ENCODE measurements at places on chromosomes 4 and X.

DNA sequence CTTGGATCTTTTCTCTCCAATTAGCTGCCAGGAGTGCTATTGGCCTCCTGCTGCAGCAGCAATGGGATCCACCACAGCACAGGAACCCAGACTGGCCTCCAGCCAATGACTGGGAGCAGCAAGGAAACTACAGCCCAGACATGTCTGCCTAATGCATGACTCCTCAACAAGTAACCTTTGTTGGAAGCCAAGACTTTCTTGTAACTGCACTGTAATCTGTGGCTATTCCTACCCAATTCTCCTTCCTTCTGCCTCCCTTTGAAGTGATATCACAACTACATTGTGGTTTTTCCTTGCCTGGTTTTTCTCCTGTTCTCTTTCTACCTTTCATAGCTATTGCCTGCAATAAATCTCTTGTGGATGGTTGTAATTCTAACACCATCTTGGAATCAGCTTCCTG lies 39.8 kb downstream of the SNCA start:
- peak; percentile 38 for DNase-seq

- DNase-seq = no peak
Observed at GRCh38 chrX:25536307-25536970, 520.7 kb upstream of the ARX start.

GRCh38 chr4:99025506-99025905 lies 30.0 kb downstream of the METAP1 start:
- DNase-seq = no peak

DNA sequence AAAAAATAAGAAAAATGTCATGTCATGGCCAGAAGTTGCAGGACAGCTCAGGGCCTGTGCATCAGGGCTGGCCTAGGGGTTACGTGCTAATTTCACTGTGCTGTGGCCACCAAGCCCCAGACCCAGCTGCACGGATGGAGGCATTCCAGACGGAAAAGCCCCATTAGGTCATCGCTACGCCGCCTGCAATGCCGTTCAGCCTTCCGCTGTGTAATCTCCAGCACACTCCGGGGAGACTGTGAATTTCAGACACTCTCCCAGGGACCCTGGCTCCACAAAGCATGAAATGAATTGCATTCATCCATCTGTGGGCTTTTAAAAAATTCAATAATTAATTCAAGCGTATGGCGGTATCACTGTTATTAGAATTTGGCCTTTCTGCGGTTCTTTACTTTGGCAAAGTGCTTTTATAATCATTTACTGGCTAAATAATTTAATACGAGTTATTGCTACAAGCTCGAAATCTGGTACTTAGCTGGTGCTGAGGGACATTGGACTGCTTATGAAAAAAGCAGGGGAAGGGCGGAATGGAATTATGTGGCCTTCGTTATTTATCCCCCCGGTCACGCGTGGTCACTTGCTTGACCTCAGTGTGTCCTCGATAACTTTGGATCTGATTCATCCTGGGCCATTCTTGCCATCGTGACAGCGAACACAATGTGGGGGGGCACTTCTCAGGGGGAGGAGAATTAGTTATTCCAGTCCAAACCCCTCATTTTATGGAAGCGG lies 9.0 kb upstream of the NSG1 start:
- no peak for DNase-seq

- peak; percentile 12 for DNase-seq
Observed at GRCh38 chr4:76449833-76450232, 14.8 kb downstream of the SHROOM3 start.

DNA sequence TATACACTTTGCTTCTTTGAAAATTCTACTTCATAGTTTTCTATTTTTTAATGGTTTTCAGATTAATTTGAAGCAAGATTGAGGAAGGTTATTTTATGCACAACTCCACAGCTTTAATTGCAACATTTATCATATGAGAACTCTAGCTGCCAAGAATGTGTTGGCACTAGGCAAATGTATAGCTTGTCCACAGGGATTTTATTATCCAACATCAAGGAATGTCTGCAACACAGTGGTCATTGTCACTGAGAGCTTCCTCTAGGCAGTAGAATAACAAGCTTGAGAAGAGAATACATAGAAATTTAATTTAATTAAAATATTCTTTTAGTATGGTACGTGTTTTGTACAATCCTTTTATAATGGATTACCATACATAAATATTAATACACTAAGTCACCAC lies 1600.8 kb downstream of the ARAP2 start:
- peak; percentile 3 for DNase-seq

DNA sequence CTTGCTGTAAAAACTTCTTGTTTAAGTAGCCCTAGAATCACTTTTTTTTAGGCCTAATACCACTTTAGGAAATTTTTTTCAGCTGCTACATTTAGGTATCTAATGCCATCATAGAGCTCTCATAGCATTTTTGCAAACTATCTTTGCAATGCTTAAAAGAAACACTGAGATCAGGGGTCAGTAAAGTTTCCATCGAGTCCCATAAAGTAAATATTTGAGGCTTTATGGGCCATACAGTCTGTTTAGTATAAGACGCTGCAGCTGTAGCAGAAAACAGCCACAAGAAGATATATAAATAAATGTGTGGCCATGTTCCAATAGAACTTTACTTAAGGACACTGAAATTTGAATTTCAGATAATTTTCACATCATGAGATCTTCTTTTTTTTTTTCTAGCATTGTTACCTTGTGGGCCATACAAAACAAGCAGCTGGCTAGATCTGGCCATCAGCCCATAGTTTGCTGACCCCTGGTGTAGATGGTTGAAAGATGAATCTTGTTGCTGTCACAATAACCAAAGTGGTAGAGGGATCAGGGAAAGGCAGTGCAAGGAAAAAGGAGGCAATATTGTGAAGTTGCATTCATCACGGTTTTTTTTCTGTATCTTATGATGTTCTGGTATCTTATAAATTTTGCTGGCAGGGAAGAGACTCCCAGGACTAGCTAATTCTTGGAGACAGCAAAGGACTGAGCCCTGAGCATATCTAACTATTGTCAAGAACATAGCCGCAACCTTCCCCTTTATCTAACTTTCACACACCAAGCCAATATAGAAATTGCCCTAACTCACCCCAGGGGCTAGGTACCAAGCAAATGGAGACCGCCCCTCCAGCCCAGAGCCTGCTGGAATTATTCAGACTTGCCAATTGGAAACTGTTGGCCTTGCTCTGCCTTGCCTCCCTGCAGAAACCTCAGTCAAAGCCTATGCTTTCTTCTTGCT lies 46.6 kb downstream of the RASGEF1B start:
- DNase-seq = no peak

DNA sequence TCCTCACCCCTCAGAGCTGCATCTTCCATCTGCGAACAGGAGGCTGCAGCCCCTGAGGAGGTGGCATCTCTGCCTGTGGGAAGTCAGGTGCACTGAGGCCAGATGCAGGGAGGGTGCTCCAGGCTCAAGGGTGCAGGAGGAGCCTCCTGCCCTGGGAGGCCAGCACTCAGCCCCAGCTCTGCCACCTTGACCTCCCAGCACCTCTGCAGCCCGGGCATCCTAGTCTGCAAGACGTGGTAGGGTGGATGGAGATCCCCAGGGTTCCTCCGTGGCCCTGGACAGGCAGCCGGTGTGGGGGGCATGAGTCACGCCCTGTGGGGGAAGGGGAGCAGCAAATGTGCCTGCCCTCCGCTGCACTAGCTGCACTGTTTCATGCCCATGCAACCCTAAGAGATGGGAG lies 64.7 kb downstream of the TRMT44 start:
- DNase-seq = no peak

GRCh38 chr4:65999518-65999871 lies 329.2 kb upstream of the EPHA5 start:
- DNase-seq = no peak

- DNase-seq = peak; percentile 22
Observed at GRCh38 chr4:53186714-53187358, 179.0 kb downstream of the SCFD2 start.

DNA sequence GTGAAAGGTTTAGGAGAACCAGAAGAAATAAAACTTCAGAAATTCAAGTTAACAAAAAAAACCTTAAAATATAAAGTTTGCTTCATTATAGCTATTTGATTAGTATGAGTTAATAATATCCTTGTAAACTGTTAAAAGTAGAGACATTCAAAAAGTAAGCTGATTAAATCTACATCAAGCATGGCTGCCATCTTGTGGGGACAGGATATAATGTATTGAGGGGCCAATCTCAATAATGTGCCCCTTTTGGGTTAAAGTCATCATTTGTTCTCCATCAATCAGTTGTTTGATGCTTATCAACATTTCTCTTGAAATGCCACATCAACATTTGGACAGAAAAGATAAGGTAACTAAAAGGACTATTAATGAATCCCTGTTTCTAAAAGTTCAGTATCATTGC lies 4.6 kb upstream of the GRID2 start:
- DNase-seq = no peak

DNA sequence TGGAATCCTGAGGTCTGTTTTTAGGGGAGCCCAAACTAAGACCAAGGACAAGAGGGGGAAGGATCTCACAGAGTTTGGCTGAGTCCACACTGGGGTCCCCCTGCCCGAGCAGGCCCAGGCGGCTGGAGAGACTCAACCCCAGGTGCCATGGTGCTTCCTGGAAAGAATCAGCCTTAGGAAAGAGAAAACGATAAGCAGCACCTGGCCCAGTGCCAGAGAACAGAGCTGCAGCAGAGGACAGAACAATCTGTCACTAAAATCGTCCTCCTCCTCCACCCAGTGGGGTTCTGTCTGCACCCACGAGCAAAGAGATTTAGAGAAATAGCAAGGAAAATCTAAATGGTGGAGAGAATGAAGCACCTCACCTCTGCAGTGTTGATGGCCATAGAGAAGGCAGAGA lies 470.5 kb downstream of the BCOR start:
- no peak for DNase-seq

- DNase-seq = no peak
Observed at GRCh38 chrX:23822397-23822796, 39.4 kb downstream of the SAT1 start.

DNA sequence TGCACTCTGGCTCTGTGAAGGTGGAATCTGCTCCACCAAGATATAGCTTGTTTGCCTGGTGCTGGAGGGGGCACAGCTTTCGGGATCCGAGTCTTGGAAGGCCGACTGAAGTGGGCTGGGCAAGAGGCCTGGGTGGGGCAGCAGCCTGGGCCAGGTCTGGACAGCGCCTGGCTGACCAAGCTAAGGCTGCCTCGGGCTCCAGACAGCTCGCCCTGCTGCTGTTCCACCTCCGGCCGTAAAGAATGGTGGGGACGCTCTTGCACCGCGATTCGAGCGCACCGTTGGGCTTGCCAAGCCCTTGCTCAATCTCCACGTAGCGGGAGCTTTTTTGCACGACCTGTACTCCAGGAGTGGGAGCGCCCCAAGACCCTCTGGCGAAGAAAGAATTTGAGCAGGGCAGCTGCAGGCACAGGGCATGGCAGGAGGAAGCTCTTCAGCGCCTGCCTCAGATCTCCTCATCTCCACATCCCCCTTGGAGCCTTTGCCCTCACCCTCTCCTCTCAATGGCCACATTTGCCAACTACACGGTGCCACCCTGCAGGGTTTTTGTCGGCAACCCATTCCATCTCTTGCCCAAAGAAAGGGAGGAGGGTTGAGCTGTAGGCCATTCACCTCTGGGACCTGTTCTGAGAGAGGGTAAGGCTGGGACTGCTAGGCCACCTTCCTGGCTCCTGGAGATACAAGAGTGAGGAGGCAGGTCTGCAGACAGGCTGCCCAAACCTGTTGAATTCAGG lies 18.9 kb downstream of the CNGA2 start:
- peak; percentile 30 for DNase-seq

- DNase-seq = no peak
Observed at GRCh38 chr4:8728536-8729407, 136.2 kb downstream of the CPZ start.

DNA sequence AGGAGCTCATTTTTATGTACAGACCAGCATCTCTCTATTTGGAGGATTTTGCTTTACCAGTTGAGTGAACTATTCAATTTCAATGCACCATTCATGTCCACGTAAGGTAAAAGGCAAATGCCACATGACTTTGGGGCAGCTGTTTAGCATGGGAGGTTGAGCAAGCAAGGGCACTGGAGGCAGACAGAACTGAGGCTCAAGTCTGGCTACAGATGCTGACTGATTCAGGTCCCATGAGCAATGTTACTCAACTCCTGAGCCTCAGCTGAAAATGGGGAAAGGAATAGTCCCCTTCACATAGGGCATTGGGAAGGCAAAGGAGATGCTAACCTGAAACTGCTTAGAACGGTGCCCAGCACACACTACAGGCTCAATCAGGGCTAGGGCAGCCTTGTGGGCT lies 93.0 kb upstream of the MTM1 start:
- DNase-seq = no peak

DNA sequence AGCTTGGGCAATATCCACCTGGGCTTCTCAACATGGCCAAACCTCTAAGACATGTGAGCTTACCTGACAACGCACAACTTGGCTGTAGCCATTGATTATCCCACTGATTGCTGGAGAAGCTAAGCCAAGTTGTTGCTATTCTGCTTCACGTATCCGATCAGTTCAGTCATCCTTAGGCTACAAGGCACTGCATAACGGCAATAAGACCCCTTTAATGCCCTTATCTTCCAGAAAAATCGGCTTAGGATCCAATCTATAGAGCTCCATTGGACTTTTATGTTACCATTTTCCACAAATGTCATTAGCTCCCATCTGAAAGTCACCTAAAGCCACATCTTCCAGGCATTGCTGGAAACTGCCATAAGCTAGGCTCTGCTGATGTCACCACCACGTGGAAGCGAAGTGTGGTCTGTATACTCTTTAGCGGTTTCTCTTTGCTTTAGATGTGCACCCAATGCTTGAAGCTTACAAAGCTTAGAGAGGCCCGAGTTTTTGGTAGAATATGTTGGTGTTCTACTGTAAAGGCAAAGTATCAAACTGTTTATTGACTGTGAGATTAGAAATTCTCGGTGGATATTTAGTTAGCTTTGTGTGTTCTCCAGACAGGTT lies 163.1 kb downstream of the CPE start:
- DNase-seq = no peak

DNA sequence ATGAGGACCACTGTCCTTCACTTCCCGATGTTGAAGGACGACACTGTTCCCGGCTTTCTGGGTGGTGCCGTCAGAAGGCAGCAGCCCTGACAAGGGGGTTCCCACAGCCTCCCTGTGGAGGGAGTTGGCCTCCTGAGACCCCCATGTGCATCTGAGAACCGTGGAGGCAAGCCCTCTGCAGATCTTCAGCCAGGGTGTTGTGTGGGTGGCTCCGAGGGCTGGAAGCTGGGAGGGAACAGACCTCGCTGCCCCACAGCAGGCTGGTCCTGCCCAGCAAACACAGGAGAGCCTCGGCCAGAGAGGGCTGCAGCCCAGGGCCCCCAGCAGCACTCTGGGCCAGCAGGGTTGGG lies 16.2 kb downstream of the DGKQ start:
- DNase-seq = no peak

DNA sequence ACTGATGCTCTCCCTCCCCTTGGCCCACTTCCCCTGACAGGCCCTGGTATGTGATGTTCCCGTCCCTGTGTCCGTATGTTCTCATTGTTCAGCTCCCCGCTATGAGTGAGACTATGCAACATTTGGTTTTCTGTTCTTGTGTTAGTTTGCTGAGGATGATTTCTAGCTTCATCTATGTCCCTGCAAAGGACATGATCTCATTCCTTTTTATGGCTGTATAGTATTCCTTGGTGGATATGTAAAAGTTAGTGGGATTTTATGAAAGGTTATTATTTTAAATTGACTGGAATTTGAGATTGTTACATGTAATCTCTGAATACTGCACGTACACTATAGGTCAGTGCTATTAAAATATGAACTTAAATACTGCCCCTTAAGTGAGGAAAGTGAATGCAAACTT lies 184.0 kb downstream of the WDFY3 start:
- no peak for DNase-seq

Data from fibroblast of skin of right quadriceps (primary cell).